ENCODE measurements at places on chromosomes 1 and 21.

GRCh38 chr21:31558189-31558961 lies 101.1 kb upstream of the SOD1 start:
- DNase-seq, result no peak

- no peak for DNase-seq
These were observed at the start of gene EPHA2 for GRCh38 chr1:16155537-16156410. Gene EPHA2 (minus strand): TSS chr1:16156069. CDS start chr1:16155932, 137 bp downstream.

GRCh38 chr1:231930257-231930947 lies 303.8 kb downstream of the DISC1 start:
- DNase-seq, result no peak

GRCh38 chr21:44590311-44590721 lies 2.0 kb downstream of the KRTAP10-6 start:
- DNase-seq, result no peak

DNA sequence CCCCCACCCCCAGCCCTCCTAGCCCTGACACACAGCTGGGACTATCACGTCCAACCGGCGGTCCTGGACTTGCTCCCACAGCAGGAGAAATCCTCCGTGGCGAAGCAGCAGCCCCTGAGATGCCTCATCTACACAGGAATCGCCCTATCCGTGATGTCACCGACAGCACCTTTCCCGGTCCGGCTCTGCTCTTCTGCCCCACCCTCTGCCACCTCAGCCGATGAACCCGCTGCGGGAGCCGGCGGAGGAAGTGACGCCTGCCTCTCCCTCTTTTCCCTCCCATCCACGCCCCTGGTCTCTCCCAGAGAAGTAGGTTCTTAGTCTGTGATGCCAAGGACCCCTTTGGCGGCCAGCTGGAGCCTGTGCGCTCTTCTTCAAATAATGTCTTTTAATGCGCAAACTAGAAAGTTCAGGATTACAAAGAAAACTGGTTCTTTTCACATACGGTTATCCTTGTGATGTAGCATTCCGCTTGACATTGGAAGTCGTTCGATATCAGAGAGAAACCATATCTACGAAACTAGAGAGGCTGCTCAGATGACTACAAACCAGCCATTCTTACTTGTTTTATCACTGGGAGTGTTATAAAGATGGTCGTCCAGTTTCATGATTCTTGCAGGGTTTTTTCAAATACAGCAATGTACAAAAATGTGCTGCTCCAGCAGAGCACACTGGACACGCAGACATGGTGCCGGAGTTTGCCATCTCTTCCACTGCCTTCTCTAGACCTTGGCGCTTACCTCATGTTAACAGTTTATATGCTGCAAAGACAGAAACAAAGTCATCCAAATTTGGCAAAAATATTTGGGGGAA lies 120.3 kb downstream of the PPIAL4G start:
- no peak for DNase-seq

GRCh38 chr21:41167348-41168342 lies at the start of gene BACE2:
Gene BACE2 (plus strand): TSS chr21:41168160. CDS start chr21:41168264, 104 bp downstream.
- DNase-seq, result peak; percentile 49

- DNase-seq, result no peak
These were observed 284.5 kb upstream of the USP25 start for GRCh38 chr21:15445327-15445726.

DNA sequence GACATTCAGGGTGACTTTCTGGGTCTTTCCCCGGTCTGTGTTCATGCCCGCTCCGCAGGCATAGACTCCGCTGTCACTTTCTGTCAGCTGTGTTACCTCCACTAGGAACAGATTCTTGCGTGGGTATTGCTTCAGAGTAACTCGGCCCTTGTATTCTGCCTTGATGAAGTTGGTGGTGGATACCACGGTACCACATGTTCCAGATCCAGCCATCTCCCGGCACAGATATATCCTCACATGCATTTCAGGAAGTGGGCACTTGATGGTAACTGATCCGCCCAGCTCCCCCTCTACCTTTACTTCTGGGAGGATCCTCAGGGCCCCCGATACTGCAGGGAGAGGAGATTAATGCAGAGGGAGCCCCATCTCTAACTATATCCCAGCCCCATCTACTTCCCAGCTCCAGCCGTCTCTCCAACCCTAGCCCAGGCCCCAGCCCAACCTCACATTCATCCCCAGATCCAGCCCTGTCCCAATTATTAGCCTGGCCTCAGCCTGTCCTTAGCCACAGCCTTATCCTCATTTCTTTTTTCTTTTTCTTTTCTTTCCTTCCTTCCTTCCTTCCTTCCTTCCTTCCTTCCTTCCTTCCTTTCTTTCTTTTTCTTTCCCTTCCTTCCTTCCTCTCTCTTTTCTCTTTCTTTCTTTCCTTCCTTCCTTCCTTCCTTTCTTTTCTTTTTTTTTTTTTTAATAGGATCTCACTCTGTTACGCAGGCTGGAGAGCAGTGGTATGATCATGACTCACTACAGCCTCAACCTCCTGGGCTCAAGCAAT lies 7.8 kb downstream of the FCMR start:
- DNase-seq, result no peak

GRCh38 chr1:87305762-87306161 lies 22.9 kb upstream of the LMO4 start:
- DNase-seq, result no peak

DNA sequence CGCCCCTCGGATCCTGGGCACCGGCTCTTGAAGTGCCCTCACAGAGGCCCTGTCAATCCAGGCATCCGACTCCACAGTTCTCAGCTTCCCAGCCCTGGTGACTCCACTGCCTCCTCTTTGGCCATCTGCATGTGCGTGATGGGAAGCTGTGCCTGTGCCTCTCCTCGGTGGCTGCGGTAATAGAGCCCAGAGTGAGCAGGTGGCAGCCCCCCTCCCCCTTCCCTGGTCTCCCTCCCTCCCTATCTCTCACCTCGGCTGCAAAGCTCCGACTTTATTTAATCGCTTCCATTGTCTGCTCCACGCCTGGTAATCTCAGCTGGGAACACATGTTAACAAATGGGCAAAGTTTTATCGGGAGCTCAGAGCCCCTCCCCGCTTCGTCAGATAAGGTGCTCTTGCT lies 91.9 kb downstream of the IGSF21 start:
- no peak for DNase-seq

- DNase-seq, result no peak
These were observed 45.1 kb downstream of the WNT9A start for GRCh38 chr1:227902641-227902990.

GRCh38 chr1:183885142-183885735 lies 80.3 kb downstream of the RGL1 start:
- DNase-seq, result no peak

- no peak for DNase-seq
These were observed 32.7 kb downstream of the PRDX6 start for GRCh38 chr1:173509797-173510196.

DNA sequence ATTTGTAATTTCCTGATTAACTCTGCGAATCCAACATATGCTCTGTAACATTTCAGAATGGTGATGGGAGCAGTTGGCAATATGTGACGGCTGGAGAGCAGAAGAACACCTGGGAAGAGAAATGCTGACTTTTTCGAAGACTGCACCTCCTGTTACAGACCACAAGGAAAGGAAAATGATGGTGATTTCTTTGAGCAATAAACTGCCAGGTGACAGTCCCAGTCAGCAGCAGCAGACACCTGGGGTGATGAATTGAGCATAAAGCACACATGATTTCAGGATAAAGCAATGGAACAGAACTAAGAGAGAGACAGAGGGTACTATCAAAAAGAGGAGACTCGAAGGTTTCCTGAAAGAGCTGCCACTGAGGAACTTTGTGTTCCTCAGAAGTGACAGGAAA lies 528.6 kb downstream of the NEGR1 start:
- no peak for DNase-seq

- DNase-seq, result no peak
These were observed 123.8 kb upstream of the TMEM51 start for GRCh38 chr1:15029786-15030185.

- no peak for DNase-seq
These were observed 53.8 kb upstream of the MROH9 start for GRCh38 chr1:170881268-170882265.

GRCh38 chr1:58879464-58879863 lies 95.6 kb upstream of the JUN start:
- DNase-seq, result no peak
